ENCODE measurements at places on chromosomes 6 and 20.

DNA sequence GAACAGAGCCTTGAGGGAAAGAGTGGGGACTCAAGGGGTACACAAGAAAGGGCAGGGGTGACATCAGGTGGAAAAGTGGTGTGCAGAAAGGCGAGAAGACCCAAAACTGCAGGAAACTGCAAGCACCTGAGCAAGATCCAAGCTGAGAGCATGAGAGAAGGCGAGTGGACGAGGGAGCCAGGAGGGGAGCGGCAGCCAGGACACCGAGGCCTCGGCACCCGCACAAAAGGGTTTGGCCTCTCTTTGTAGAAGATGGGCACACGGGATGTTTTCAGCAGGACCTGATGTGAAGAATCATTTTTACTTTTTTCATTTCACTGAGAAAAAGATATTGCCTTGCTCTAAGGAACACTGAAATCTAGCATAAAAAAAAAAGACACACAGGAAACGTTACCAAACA lies 82.1 kb upstream of the FOXQ1 start:
- DNase-seq: no peak

GRCh38 chr20:29742699-29743100 lies 1514.8 kb upstream of the DEFB115 start:
- DNase-seq: no peak

GRCh38 chr6:95081231-95081630 lies 496.1 kb upstream of the MANEA start:
- DNase-seq: no peak

DNA sequence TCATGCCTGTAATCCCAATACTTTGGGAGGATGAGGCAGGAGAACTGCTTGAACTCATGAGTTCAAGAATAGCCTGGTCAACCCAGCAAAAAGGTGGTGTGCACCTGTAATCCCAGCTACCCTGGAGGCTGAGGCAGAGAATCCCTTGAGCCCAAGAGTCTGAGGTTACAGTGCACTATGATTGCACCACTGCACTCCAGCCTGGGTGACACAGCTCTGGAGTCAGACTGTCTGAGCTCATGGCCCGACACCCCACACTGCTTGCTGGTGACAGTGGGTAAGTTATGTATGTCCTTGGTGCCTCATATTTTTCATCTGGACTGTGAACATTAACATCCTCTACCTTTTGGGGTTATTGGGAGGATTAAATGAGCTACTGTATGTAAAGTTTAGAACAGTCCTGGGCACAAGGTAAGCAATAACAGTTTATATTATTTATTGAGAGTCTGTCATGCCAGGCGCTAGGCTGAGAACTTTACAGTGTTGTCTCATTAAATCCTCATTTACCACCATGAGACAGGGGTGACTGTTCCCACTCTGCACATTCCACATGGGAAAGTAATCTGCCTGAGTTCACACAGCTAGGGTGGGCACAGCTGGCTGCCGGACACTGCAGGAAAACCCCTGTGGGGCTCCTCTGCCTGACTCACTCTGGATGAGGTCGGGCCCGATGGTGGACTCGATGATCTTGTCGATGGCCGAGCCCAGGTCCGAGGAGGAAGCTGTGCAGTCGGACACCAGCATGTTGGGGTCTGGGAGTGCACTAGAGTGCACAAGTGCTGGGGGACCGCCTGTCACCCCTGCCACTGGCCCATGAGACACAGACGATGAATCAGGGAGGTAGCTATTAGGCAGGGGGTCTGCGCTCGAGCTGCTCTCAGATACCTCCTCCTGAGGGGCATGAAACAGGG lies 2.9 kb downstream of the ZNF335 start:
- DNase-seq: no peak

DNA sequence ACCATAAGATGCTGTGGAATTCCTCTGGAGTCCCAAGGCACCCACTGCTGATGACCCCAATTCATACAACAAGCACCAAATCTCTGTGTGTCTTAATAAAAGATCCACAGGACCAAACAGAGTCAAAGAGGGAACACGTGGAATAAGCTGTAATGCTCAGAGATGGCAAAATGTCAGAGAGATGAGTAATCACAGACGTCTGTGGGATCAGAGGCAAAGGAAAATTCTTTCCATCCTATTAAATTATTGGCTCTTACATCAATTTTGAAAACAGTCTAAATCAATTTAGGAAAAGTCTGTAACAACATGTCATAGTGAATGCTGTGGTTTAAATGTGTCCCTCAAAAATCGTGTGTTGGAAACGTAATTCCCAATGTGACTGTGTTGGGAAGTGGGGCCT lies 17.5 kb upstream of the SAMD3 start:
- no peak for DNase-seq

GRCh38 chr6:7953753-7954152 lies 43.2 kb upstream of the TXNDC5 start:
- no peak for DNase-seq

GRCh38 chr6:38117281-38117680 lies 297.8 kb downstream of the ZFAND3 start:
- no peak for DNase-seq

DNA sequence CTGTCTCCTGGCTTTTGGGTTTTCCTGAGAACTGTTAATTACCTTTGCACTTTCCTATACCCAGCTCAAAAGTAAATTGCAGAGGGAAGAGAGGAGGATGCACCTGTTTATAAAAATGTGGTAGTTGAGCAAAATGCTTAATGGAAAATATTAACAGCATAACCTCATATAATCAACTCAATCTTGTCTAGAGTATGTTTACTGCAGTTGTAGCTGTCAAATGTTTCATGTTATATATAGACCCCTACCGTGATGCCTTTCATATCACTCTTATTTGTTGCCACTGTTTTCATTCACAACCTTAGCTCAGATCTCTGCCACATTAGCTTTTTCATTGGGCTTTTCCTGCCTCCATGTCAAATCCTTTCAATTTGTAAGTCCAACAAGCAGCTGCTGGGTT lies 36.0 kb downstream of the ANKRD6 start:
- no peak for DNase-seq

GRCh38 chr20:36281785-36282380 lies 24.3 kb upstream of the DLGAP4 start:
- no peak for DNase-seq

DNA sequence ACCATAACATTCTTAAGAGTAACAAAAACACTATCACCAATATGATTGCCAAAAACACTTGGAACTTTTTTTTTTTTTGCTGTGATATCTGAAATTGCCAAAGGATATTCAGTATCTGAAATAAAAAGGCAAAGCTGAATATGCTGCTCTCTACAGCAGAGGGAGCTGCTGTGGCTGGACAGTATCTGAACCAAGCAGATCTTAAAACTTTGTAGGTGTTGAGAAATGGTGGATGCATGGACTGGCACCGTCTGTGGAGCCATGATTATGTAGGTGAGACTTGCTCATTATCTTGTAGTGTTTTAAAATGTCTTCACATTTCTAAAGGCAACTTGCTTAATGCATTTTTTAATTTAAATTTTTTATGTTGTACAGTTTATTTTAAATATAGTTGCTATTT lies 9.2 kb downstream of the PDCD2 start:
- DNase-seq: no peak

DNA sequence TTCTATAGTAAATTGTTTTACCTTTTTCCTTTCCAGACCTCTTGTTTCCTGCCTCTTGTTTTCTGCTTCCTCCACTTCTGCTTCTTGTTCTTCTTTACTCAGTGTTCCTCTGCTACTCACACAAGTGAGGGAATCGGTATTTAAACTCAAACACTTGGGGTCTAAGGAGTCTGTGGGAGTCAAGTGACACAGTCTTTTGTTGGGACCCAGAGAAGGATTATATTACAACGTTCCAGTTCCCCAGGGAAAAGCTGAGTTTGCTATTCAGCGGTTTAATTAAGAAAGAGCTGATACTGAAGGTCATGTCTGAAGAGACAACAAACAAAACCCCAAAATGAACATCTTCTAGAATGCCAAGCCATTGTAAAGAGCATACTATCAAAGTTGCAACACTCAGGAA lies 107.8 kb upstream of the CITED2 start:
- DNase-seq: no peak

GRCh38 chr6:3188262-3188661 lies 30.9 kb upstream of the TUBB2A start:
- DNase-seq: no peak

- DNase-seq: no peak
Observed at GRCh38 chr6:86153521-86153920, 510.8 kb upstream of the SYNCRIP start.

DNA sequence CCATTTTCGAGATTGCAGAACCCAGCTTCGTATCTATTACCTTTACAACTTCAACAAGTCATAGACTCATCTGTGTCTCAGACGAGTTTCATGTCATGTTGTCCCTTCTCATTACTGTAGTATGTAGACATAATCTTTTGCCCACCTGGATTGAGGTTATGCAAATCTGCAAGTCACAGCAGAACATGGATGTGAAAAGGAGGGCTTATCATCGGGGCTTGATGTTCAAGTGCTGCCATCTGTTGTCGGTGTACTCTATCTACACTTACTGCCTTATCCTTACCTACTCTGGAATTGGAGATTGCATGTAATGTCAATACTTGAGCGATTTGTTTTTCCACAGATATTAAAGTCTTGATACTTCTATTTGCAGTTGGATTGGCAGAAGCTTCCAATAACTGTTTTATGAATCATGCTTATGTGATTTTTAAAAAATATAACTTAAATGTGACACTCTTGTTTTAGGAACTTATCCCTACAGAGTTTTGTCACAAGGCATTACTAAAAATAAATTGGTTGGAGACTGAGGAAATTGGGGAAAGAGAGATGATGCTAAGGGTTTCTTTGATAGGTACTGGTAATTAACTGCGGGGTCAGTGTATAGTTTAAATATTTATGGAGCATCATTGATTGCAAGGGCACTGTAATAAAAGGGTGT lies 3.0 kb upstream of the GOPC start:
- DNase-seq: peak; percentile 47

- DNase-seq: no peak
Observed at GRCh38 chr6:161882196-161882765, 608.4 kb upstream of the AGPAT4 start.

GRCh38 chr6:26457806-26458688 lies at the start of gene BTN2A1:
Gene BTN2A1 (plus strand): TSS chr6:26457955. CDS start chr6:26458637, 682 bp downstream.
- peak; percentile 66 for DNase-seq

- no peak for DNase-seq
Observed at GRCh38 chr20:1362484-1362883, 30.4 kb downstream of the FKBP1A start.

- no peak for DNase-seq
Observed at GRCh38 chr20:60484316-60484715, 526.1 kb downstream of the CDH26 start.

GRCh38 chr6:118780668-118781067 lies 113.3 kb upstream of the ASF1A start:
- DNase-seq: no peak

- DNase-seq: no peak
Observed at GRCh38 chr20:36238760-36239159, 2.5 kb downstream of the AAR2 start.

DNA sequence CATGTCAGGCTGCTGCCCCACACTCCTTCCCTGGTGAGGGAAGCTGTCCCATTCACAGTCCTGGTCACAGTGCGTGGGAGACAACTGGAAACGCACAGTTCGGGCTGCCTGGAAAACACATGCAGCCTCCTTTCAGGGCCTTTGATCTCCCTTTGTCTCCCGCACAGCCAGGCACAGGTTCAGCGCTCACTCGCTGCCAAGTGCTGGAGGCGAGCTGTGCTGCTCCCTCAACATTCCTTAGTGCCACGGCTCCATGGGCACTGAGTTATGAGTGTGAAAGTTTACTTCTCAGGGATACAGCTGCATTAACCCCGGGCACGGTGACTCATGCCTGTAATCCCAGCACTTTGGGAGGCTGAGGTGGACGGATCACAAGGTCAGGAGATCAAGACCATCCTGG lies 9.1 kb downstream of the YTHDF1 start:
- no peak for DNase-seq

DNA sequence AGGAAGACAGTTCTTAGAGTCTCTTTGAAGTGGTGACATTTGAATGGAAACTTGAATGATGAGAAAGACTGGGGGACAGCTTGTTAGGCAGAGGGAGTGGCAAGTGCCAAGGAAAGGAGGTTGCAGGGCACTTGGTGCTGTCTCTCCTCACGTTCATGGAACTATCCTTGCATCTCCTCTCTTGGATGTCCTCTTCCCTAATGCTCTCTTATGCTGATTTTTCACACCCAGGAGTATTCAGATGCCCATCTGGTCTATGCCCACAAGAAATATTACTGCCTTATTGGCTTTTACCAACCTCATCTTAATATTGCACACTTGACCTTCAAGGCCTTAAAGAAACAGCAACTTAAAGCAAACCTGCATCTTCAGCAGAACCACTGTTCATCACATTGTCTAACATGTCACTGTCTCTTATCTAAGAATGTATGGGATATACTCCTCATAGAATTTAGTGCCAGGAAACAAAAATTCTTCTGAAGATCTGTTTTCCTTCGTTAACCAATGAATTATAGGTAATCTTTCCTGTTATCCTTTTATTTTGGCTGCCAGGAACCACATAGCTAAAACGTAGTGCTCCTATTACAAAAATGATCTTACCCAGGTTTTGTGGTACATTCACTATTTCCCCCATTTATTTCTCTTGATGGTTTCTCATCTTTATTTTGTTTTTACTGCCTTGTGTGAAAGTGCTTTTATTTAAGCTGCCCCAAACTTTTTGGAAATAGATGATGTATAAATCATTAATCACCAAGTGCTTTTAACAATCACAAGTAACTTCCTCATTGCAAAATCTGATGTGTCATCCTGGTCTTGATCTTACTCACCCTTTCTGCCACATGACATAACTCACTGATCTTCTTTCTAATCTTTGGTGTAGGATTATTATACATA lies 12.8 kb downstream of the RGS17 start:
- DNase-seq: no peak

GRCh38 chr6:104795363-104795762 lies 64.4 kb downstream of the HACE1 start:
- DNase-seq: no peak

Measured in activated CD4-positive, alpha-beta T cell treated with anti-CD3 and anti-CD28 coated beads, Interleukin-2, amount 50 U/mL, for 24 hours (primary cell).